Fibroblast of skin of left quadriceps (primary cell): ENCODE measurements at places on chromosomes 2 and 18.

DNA sequence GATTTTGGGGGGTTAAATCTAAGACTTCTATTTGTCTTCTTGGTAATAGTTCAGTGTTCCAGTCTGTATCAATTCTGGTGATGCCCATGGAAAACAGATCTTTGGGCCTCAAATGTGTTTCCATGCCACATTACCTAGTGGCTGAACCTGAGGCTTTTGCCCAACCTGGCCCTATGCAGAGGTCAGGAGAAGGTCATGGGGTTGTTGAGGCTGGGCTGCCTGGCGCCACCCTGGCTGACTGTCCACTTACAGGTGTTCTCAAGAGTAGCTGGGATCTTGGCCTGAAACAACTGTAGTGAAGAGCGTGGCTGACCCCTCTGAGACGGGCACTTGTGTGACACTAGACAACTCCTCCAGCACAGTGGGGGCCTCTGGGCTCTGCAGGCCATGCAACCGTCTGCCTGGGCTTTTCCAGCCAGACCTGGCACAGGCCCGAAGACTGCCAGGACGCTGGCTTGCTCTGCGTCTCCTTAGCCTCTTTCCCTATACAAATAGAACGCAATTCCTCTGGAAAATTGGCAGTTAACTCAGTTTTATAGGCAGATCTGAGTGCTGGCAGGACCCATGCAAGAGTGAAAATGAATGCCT, 127.8 kb downstream of the TRIM43 start:
- no peak for DNase-seq

DNA sequence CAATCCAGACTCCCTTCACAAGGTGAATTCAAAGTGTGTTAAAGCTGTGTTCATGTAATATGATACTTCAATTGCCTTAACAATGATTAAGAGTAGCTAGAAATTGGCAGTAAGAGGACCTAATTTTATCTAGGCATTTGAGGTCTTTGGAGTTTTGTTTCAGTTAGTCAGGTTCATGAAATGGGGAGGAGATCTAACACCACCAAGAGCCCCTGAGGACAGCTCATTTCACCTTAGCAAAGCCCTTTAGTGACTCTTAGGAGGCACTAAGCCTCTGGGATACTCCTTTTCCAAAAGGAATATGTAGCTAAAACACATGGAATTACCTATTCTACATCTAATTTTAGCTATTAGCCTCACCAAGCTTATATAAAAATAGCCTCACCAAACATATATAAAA, 716.5 kb upstream of the RAB6C start:
- no peak for DNase-seq

GRCh38 chr18:59048378-59048777, 91.3 kb upstream of the SEC11C start:
- DNase-seq = no peak

DNA sequence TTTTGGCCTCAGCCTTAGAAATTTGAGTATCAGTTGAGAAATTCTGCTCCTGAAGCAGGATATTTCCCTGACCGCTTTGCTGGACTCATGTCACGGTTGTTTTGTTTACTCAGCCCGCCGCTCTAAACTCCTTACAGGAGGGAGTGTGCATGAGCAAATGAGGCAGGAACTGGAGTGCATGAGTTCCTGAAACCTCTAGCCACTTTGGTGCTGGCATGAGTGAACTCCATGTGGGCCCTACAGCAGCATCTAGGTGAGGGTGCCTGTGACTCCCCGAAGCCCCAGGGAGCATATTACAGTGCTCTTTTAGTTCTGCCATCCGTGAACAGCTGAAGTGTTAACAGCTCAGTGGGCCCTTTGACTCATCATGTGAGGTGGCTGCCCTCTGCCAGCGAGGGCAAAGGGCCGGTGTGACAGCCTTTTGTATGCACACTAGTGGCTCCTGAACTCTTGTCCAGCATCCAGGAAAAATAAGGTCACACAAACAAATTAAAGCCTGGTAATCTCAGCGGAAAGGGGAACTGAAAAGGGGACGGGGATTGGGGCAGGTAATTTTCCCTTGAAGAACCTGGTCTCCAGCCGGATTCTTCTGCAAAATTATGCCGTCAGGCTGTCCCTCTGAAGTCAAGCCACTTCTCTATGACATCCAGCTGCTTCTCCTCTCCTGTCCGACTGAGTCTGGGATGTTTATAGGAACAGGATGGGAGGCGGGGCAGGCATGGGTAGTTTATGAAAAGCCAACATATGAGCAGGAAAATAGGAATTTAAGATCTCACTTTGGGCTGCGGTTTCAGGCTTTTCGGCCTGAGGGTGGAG, 1668.7 kb downstream of the SUCLG1 start:
- peak; percentile 47 for DNase-seq

DNA sequence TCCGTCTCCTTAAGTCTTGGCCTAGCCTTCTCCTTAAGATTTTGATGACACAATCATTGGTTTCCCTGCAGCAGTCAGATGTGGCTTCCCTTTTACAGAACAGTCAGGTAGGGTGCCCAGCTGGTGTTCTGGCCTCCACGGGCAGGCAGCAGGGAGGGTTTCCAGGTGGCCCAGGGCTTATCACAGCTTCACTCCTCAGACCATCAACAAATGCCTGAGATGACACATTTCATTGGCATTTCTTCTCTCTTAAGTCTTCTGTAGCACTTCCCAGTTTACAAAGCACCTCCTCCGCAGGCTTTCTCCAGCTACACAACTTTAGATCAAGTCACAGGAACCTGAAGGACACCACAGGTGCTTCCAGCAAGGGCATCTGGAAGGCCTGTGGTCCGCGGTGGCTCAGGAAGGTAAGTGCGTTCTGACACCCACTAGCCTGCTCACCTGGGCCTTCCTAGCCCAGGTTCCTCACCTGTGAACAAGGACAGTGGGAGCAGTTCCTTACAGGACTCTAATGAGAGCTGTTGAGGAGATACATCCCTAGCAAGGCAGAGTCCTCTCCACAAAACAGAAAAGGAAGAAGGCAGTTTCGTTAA, 37.6 kb downstream of the PTPN18 start:
- DNase-seq = no peak

- DNase-seq = no peak
These were observed 121.7 kb upstream of the TACR1 start for GRCh38 chr2:75320898-75321598.

DNA sequence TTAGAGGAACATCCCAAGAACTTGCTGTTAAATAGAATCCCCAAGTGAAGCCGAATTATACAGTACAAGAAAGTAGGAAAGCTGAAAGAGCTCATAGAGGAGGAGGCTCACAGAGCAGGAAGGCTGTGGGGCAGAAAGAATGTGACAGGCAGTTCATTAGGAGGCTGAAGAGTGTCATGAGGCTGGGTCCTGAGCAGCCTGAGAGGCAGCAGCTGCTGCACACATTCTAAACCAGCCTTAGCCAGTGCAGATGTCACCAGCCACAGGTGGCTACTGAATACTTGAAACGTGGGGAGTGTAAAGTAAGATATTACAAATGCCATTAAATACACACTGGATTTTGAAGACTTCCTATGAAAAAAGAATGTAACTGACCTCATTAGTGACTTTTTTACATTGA, 490.2 kb upstream of the KLHL29 start:
- DNase-seq = no peak

GRCh38 chr2:181578829-181579228, 78.1 kb downstream of the CERKL start:
- no peak for DNase-seq
